ENCODE measurements at places on chromosomes 2 and 18.

DNA sequence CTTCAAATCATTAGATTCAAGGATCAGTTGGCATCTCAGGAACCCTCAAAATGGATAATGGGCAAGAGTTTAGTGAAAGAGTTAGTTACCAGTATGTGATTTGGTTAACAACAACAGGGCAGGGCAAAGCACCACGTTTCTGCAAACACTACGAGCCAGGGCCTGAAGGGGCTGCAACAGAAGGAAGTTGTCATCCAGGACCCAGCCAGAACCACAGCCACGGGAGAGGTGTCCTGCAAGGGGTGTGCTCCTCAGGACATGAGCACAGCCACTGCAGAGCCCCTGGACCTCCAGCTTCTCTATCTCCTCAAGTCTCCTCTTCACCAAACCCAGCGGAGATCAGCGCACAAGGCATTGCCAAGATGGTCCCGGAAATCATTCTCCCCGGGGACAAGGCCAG, 173.3 kb upstream of the PIEZO2 start:
- DNase-seq, result no peak

DNA sequence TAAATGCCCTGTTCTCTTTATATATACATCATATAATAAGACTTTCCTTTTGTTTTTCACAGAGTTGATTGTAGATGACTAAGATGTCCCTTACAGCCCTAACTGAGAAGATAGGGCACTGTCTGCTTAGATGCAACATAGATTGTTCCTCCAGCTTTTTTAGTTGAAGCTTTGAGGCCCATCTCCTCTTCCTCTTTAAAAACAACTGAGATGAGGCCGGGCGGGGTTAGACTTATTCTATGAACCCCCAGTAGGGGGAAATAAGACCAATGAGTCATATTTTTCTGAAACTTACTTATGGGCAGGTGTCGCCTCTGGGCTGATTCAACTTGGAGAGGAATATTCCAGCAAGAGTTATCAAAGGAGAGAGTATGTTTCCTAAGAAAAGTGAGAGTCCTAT, 84.6 kb downstream of the FBXO15 start:
- no peak for DNase-seq

DNA sequence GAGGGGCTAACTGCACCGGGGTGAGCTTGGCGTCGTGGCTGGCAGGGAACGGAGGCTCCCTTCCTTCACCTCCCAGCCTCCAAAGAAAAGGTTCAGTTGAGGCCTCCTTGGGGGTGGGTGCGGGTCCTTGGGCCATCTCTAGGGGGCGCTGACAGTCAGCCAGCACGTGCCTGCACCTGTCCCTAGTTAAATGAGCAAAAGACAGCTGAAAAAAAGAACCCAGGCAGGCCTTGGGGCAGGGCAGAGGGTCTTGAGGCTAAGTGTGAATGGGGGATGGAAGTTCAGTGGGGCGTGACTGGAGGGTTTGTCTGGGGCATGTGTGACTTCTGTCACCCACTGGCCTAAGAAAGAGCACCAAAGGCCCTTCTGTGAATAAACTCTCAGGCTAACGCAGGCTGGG, 56.4 kb downstream of the ZFP36L2 start:
- DNase-seq, result peak; percentile 56

DNA sequence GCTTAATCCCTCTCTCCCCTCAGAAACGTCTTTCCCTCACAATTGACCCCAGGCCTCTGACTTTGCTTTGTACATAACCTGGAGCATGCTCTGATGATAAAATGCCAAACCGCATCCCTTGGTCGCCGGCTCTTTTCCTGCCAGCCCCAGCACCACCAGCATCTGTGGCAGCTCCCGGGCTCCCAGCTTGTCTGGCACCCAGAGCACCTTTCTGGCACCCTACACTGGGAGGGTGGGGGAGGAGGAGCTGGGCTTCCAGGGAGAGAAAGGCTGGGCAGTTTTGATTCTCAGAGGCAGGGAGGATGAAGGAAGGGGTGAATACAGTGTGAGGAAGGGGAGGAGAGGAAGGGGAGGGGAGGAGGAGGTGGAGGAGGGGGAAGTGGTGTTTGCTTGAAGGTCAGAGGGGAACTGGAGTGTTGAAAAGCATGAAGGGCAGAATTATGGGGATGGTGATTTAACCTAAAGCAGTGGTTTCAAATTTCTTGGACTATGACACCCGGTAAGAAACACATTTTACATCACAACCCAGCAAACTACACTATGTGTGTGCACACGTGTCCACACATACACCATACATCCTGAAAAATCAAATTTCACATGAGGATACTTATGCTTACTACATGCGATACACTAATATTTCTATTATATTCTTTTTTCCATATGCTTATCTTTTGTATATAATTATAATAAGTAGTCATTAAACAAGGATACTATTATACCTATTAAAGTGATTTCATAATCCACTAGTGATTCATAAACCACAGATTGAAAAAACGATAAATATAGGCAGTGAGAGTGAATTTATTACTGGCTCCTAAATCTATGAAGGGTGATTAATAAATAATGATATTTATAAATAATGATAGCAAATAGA, 30.0 kb upstream of the IGFBP2 start:
- DNase-seq, result no peak

DNA sequence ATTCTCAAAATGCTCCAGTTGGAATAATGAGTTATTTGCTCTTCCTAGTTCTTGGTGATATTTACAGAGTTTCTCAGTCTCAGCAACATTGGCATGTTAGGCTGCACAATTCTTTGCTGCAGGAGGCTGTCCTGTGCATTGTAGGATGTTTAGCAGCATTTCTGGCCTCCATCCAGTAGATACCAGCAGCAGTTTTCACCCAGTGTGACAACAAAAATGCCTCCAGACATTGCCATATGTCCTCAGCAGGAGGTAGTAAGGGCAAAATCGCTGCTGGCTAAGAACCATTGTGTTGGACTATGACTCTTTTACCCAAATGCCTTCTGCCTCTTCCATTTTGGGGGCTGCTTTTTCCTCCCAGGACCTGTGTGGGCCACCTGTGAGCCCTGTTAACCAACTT, 50.4 kb downstream of the PAX8 start:
- DNase-seq, result no peak

DNA sequence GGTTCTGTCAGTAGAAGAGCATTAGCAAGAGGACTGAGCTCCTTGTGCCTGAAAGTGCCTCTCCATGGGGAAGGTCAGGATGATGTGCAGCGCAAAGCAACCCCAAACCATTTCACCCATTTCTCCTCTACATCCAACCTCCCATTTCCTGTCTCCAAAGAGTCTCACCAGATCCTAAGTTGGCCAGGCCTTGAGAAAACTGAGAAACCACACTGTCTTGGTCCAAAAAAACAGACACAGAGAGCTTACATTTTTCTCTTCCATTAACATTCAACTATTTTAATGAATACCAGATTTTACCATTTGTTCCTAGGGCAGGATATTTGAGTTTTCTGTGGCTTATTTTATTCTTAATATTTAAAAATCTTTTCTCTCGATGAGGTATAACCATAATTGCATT, 195.0 kb downstream of the EPHA4 start:
- DNase-seq, result no peak

DNA sequence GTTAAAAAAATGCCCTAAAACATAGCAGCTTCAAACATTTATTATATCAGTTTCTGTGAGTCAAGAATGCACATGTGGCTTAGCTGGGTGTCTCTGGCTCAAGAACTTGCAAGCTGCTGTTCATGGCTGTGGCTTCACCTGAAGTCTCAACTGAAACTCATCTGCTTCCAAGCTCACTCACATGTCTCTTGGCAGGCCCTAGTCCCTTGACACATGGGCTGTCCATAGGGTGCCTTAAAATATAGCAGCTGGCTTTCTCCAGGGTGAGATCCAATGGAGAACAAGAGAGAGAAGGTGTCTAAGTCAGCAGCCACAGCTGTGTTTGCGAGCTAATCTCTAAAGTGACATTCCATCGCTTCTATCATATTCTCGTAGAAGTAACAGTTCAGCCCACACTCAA, 152.8 kb downstream of the DSEL start:
- no peak for DNase-seq

- DNase-seq, result no peak
Observed at GRCh38 chr2:23617811-23618215, 232.8 kb downstream of the KLHL29 start.

DNA sequence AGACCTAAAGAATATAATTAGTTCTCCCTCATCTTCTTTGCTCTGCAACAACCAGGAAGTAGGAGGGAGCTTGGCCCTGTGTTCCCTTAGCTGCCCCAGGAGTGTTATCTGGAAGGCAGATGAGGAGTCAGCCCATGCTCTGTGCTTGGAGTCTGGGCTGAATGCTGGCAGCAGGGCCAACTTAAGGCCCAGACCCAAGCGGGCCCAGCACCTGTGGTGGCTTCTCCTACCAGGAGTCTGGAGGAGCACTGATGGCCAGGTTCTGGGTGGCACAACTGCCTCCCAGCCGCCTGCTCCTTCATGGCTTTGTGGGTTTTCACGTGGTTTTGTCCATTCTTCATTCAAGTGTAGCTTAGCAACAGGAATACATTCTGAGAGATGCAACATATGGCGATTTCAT, 1910.7 kb upstream of the LRRTM1 start:
- DNase-seq, result no peak

GRCh38 chr2:229665158-229665557, 49.2 kb downstream of the DNER start:
- DNase-seq, result no peak

GRCh38 chr2:232789082-232789481, 12.7 kb upstream of the KCNJ13 start:
- DNase-seq, result no peak

DNA sequence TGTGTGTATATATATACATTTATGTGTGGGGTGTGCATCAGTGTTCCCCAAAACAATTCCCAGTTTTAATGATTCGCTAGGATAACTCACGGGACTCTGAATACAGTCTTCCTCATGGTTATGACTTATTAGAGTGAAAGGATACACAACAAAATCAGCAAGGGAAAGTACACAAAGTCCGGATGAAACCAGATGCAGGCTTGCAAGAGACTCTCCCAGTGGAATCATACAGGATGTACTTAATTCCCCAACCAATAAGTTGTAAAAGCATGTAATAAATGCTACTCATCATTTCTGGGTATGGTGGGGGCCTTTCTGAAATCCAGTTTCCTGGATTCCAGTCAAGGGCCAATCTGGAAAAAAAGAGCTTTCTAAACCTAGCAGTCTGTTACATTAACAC, 654.1 kb upstream of the SYT4 start:
- DNase-seq, result no peak

- DNase-seq, result no peak
Observed at GRCh38 chr2:115484983-115485382, 1042.5 kb downstream of the DPP10 start.

GRCh38 chr2:209556354-209556961, 132.6 kb downstream of the MAP2 start:
- no peak for DNase-seq

GRCh38 chr2:9356261-9356660, 67.1 kb downstream of the ITGB1BP1 start:
- DNase-seq, result no peak

- DNase-seq, result no peak
Observed at GRCh38 chr2:120715353-120715752, 20.3 kb upstream of the GLI2 start.

- DNase-seq, result no peak
Observed at GRCh38 chr2:145079641-145080040, 559.7 kb upstream of the ZEB2 start.

DNA sequence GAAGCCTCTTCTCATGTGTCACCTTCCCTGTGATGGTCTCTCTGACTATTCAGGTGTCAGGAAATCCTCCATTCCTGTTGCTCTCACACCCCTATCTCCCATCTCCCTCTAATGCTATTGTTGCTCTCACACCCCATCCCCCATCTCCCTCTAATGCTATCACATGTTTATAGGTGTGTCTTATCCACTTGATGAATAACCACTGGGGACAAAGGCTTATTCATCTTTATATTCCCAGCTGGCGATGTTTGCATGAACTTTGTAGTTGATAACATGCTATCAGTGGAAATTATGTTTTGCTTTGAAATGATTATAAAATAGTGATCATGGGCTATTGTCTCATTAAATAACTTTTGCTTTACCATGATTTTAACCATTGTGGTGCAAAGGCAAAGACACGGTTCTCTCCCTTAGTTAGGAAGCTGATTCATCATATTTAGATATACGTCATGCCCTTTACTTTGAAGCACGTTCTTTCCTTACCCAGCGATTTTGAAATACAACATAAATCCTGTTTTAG, 220.5 kb downstream of the PMAIP1 start:
- no peak for DNase-seq

DNA sequence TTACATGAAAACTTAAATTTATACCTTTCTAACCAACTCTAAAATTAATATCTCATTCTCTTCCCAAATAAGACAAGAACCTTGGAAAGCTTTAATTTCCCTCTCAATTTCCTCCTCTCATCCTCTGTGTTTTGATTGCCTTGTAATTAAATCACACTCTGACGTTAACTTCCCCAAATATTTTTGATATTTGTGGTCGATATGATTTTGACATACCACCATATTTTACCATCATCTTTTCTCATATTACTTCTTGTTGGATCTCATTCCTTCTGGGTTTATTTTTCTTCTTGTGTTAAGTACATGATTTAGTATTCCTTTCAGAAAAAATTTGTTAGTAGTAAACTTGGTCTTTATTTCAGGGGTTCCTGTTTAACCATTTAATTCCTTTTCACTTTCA, 69.6 kb downstream of the RDH14 start:
- DNase-seq, result no peak

GRCh38 chr18:35190948-35191697, 49.7 kb upstream of the ZNF397 start:
- DNase-seq, result no peak

- no peak for DNase-seq
Observed at GRCh38 chr2:119699016-119699606, 20.1 kb downstream of the TMEM177 start.

DNA sequence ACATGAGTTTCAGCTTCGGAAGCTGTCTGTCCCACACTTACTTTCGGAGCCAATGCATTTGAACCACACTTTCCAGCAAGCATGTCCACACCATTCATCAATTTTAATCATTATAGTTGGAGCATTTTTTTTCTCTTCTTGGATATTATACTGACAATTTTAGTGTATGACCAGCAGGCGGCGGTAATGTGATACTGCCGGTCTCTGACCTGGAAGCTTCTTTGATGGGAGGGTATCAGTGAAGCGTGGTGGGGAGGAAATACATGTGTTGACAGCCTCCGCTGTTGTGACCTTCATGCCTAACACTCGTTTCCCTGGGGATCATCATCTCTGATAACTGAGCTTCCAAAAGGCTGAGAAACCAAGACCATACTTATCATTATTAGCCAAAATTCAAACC, 231.7 kb downstream of the GBX2 start:
- DNase-seq, result no peak

GRCh38 chr2:841036-841435, 109.6 kb upstream of the SNTG2 start:
- DNase-seq, result no peak

- no peak for DNase-seq
Observed at GRCh38 chr2:86224645-86225355, 25.5 kb downstream of the MRPL35 start.

DNA sequence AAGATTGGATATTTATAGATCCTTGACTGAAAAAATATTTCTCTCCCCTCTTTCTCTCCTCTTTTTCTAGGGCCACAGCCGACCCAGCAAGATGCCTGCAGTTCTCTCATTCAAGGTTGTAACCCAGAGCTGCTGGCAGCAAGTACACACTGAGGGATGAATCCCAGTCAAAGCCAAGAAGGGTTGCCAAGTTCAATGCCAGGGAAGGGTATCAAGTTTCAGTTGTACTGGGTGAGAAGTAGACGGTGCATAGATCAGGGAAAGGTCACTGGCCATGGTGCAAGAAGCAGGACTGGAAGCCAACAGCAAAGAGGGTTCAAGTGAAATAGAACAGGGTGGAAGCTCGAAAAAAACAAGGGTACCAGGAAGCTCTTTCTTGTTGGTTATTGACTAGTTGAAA, 170.2 kb downstream of the NRP2 start:
- no peak for DNase-seq

- no peak for DNase-seq
Observed at GRCh38 chr18:10475654-10476291, 21.3 kb downstream of the APCDD1 start.
